ENCODE measurements at places on chromosomes 12 and 14.

DNA sequence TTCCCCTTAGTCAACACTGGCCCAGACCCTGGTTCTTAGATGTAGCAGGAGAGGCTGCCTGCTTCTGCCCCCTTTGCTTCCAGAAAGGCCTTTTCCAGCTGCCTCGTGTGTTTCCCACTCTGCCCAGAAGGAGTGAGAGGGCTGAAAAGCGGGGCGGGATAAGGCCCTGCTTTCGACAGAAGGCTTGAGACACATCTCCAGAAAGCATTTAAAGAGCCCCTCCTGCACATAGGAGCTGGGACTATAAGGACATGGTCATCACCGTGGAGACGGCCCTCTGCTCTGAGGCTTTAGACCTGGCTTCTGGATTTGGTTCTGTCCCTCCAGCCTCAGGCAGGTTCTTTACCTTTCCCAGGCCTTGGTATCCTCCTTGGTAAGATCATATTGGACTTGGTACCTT lies 11.9 kb downstream of the CALM1 start:
- DNase-seq, result no peak

DNA sequence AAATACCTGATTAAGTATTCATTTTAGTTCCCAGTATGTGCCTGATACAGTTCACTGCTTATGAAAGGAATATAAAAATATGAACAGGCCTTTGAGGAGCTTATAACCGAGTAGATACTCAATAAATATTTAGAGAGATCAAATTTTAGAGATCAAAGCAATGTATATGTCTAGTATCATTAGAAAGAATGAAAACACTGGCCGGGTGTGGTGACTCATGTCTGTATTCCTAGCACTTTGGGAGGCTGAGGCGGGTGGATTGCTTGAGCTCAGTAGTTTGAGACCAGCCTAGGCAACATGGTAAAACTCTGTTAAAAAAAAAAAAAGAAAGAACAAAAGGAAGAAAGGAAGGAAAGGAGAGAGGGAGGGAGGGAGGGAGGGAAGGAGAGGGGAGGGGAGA lies 113.2 kb upstream of the EEA1 start:
- no peak for DNase-seq

GRCh38 chr12:114275932-114276785 lies 129.8 kb downstream of the TBX5 start:
- no peak for DNase-seq

- DNase-seq, result no peak
Observed at GRCh38 chr12:104697186-104697585, 240.4 kb downstream of the CHST11 start.

DNA sequence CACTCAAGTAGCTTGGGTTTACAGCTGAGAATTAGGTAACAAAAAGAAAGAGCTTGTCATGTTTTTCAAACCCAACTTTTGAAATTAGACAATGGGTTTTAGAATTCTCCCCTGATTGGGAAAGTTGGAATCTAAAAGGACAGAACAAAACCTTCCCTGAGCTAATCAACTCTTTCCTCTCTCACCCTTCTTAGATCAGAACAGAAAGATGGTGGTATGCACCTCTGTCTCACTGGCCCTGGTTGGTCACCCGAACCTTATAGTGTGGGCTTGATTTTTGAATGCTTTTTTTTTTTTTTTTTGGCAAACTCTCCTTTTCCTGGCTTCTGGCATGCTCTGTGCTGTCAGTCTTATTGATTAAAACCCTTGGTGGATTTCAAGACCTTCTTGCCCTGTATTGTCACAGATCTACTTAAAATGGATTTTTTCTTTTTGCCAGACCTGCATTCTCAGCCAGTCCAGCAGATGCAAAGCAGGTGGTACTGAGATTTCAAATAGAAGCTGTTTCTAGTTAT lies 251.1 kb upstream of the RMST start:
- DNase-seq, result no peak

DNA sequence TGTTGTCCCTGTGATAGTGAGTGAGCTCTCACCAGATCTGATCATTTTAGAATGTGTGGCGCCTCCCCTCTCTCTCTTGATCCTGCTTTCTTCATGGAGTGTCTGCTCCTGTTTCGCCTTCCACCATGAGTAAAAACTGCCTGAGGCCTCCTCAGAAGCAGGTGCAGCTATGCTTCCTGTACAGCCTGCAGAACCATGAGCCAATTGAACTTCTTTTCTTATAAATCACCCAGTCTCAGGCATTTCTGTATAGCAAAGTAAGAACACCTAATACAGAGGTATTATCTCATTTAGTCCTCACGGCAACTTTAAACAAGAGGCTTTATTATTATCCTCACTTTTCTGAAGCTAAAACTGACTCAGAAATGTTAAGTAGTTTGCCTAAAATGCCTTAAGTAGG lies 81.3 kb upstream of the BTG1 start:
- no peak for DNase-seq

- no peak for DNase-seq
Observed at GRCh38 chr14:45242706-45243105, 10.3 kb downstream of the MIS18BP1 start.

DNA sequence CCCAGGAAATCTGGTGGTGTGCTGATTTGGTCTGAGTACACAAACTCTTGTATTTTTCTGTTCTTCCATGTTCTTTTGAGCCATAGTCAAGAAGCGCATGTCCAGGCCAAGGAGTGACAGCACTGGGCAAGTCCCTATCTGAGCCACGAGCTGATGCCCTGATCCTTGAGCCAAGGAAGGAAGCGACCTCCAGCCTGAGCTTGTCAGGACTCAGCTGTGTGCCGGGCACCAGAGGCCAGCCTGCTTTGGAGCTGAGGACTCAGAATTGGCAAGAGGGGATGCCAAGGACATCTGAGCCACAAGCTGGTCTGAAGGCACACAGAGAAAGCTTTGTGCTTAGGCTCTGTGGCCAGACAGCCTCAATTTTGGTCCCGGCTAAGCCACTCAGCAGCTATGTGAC lies 52.6 kb downstream of the GALNT16 start:
- no peak for DNase-seq

DNA sequence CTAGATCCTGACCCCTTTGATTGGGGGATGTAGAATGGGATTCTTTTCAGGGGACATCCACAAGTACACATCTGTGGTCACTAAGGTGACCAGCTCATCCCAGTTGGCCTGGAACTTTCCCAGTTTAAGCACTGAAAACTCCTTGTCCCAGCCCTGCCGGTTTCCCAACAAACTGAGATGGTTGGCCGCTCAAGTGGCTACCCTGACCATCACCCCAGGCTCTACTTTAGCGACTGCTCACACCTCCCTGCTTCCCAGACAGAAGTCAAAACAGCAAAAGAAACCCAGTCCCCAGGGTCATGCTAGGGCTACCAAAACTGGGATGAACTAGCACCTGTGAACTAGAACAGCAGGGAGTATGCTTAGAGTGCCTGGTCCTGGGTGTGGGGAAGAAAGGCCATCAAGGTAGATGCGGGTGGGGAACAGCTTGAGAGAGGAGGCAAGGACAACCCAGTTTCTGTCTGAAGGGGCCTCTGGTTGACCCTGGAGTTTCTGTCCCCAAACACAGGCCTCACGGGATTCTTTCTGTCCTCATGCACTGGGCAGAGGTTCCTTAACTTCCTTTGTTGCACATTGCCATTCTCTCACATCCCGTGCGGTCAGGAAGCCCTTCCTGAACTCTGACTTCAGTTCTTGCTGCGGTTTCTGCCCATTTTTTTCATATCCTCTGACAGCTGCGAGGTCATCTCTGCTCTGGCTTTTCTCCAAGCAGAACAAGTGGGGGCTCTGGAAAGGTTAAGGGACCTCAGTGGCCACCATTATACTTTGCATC lies 1.6 kb downstream of the LTB4R start:
- DNase-seq, result no peak

Measured in stimulated activated CD8-positive, alpha-beta memory T cell treated with anti-CD3 and anti-CD28 coated beads, Interleukin-12 subunit alpha, Interleukin-12 subunit beta, amount 100 ng/mL, for 4 hours (primary cell).